ENCODE measurements at places on chromosomes 7 and 10.

- DNase-seq: no peak
Measured at GRCh38 chr10:33805831-33806230, 471.4 kb upstream of the NRP1 start.

GRCh38 chr7:90626013-90626412, 29.9 kb downstream of the CDK14 start:
- no peak for DNase-seq

DNA sequence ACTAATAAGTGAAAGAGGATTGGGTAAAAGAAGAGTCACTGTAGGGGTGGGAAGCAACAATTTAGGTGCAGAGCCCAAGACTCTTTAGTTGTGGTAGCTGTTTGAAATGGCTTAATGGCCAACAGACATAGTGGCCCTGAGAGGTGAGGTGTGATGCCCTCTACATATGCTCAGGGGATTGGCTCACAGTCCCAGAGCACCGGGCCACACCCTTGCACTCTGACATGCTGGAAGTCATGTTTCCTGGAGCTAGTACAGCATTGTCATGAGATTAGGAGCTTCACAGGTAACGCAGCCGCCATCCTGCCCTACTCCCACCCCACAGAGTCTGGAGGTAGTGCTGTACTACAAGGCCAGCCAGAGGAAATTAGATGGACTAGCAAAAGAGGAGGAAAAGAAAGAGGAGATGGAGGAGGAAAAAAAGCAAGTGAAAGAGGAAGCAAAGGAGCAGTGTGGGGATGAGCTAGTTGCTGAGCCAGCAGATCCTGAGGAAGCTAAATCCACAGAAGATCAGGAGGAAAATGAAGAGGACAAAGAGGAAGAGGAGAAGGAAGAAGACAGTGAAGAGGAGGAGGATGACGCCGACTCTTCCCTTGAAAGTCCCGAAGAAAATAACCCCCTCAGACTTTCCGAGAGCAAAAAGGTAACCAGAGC, 14.8 kb upstream of the FLNC start:
- DNase-seq: no peak

DNA sequence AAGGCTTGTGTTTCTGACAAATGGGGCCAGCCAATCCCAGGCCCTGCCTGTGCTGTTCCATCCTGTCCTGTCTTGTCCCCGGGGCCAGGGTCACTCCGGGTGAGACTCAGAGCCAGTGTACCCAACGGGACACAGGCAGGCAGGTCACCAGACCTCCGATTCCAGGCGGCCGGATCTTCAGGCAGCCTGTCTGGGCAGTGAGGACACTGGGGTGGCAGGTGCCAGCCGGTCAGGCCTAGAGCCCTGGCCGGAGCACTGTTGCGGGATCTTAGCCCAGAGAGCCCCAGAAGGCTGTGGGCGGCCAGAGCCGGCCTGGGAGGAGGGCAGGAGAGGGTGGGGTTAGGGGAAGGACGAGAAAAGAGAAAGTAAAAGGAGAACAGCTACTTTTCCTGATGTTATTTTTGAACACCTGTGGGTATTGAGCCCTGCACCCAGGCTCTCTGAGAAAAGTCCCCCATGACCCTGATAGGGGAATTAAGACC, 134.3 kb upstream of the TNRC18 start:
- DNase-seq: no peak

- no peak for DNase-seq
Measured at GRCh38 chr10:44988957-44989585, 10.5 kb upstream of the DEPP1 start.

GRCh38 chr7:101465576-101466196, 103.0 kb downstream of the COL26A1 start:
- DNase-seq: peak; percentile 92

GRCh38 chr10:129030603-129030895, 436.5 kb upstream of the MGMT start:
- no peak for DNase-seq

DNA sequence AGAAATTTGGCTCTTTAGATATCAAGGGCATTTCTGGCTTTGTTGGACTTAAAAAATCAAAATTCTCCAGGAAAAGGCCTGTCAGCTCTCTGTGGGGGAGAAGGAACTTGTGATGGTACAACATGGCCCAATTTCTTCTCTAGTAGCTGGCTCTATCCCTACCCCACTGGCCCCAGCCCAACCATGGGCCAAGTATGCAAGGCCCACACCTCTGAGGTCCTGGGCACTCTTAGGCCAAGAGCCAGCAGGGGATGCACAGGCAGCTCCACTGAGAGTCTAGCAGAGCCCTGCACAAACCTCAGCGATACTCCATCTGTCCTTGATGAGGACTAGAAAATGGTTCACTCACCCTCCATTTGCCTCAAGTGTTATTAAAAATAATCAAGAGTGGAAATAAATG, 261.2 kb downstream of the C7orf25 start:
- no peak for DNase-seq

GRCh38 chr10:79379512-79380124, 32.3 kb downstream of the PPIF start:
- no peak for DNase-seq

- DNase-seq: peak; percentile 57
Measured at GRCh38 chr10:59872892-59873463, 33.4 kb downstream of the CCDC6 start.

- DNase-seq: no peak
Measured at GRCh38 chr10:77634939-77635338, 2.7 kb downstream of the KCNMA1 start.

DNA sequence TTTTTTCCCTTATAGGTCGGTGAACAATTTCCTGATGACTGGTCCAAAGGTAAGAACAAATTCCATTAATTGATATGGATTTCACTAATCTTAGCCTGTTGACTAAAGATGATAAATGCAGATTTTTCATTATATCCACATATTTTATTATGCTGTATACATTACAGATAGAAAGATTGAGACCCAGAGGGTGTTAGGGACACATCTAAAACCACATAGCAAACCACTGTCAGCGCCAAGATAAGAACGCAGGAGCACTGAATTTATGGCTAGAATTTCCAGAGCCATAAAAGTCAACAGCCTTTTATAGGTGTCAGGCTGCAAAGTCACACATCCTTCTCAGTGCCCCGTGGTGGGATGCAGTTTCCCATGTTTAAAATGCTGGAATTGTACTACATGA, 16.2 kb downstream of the WNT8B start:
- DNase-seq: peak; percentile 7

- DNase-seq: no peak
Measured at GRCh38 chr7:107668296-107668695, 7.7 kb downstream of the SLC26A4 start.

- DNase-seq: no peak
Measured at GRCh38 chr7:115106316-115106715, 184.4 kb downstream of the MDFIC start.

GRCh38 chr7:117193564-117193963, 129.3 kb downstream of the WNT2 start:
- DNase-seq: no peak

GRCh38 chr10:104297697-104298660, 29.0 kb downstream of the GSTO2 start:
- DNase-seq: peak; percentile 77

GRCh38 chr7:152054367-152055230, 29.1 kb downstream of the GALNT11 start:
- no peak for DNase-seq

GRCh38 chr10:87775766-87776165, 42.3 kb downstream of the ATAD1 start:
- DNase-seq: peak; percentile 44

GRCh38 chr7:79529214-79529880, 75.9 kb upstream of the MAGI2 start:
- DNase-seq: no peak

DNA sequence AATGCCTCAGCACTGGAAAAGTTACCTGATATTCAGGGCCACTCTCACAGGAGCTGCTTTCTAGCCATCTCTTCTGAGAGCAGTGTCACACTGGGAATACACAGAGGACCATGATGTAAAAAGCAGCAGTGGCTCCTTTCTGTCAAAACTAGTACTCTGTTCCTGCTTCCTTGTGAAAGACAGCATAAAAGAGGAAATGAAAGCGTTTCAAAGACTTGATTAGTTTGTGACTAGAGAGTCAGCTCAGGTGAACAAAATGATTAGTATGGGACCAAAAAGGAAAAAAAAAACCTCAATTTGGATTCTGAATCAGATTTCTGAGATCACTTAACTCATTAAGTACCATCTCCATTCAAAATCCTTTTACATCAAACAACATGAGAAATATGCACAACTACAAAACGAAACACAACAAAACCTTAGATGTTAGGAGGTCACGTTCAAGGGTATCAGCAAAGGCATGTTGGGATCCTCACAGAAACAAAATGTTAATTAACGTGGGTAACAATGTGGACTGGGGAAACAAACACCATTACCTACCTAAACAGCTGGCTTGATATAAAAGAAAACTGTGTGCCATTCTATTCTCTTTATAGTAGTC, 103.7 kb downstream of the MACC1 start:
- no peak for DNase-seq

GRCh38 chr7:116955340-116955739, 2.0 kb downstream of the ST7 start:
- no peak for DNase-seq

GRCh38 chr7:66176914-66177313, 28.2 kb upstream of the TPST1 start:
- DNase-seq: no peak

DNA sequence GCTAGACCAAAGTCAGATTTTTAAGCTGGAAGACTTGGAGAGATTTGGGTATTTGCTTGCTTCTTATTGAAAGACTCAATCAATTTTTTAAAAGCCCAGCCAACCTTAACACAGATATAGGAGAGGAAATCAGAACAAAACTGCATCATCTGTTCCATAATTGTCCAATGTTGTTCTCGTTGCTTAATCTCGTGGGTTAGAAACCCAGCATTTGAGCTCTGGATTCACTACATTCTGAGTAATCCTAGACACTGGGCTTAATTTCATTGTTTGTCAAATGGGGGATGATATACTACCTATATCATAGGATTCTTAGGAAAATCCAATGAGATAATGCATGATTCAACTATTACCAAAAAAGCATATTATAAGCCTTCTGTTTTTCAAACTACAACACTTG, 48.9 kb downstream of the CALD1 start:
- no peak for DNase-seq

DNA sequence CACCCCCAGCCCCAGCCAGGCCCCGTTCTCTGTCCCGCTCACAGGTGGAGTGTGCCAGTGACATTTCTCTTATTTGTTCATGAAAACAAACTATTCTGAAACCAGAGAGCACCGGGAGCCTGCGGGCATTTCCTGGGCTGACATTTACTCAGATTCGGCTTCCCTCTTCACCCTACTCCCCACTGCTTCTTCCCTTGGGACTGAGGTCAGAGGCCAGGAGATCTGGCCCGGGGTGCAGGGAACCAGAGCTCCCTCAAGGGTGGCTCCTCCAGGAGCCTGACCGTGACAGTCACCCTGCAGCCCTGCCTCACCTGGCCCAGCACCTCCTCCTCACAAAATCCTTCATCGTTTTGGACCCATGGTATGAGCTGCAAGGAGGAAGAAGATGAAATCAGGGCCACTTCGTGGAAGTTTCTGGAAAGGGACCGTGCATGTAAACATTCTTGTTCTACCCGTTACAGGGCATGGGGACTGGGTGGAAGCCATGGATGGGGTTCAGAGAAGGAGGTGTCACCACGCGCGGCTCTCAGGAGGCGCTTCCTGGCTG, 12.2 kb downstream of the BHLHA15 start:
- DNase-seq: no peak

- no peak for DNase-seq
Measured at GRCh38 chr7:78279032-78279431, 480.5 kb downstream of the PHTF2 start.

- DNase-seq: no peak
Measured at GRCh38 chr10:68697106-68697505, 23.9 kb upstream of the CCAR1 start.

GRCh38 chr10:25175527-25176420, 973 bp downstream of the GPR158 start:
- DNase-seq: peak; percentile 11

- peak; percentile 89 for DNase-seq
Measured at GRCh38 chr10:74227697-74228424, 76.8 kb downstream of the ADK start.

GRCh38 chr10:21146436-21146789, 249.3 kb upstream of the NEBL start:
- DNase-seq: no peak

GRCh38 chr7:27134392-27134791, 3.8 kb upstream of the HOXA4 start:
- DNase-seq: no peak

- DNase-seq: no peak
Measured at GRCh38 chr7:10418985-10419384, 554.7 kb upstream of the PHF14 start.

DNA sequence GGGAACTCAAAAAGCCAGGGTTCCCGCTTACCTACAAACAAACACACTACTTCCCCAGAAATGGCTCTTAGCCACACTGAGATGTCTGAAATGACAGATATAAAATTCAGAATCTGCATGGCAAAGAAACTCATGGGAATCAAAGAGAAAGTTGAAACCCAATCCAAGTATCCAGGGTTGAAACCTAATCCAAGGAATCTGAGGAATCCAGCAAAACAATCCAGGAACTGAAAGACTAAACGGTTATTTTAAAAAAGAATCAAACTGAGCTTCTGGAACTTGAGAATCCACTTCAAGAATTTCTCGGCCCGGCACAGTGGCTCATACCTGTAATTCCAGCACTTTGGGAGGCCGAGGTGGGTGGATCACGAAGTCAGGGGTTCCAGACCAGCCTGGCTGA, 568.8 kb downstream of the POM121L12 start:
- DNase-seq: no peak

GRCh38 chr10:78362406-78363022, 328.9 kb downstream of the RPS24 start:
- DNase-seq: peak; percentile 83

DNA sequence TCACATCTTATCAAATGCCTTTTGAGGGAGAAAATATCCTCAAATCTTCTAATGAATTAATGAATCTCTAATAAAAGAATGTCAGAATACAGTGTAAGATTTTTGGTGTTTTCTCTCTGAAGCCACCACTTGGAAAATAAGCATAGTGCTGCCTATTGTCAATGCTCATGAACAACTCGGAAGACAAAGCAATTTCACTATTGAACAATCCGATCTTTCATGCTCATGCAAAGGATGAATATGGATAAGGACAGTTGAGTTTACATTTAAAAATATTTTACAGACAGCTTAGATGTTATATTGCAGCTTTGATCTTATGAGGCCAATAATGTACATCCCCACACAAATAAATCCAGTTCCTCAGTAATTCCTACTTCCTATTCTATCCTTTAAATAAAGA, 40.6 kb downstream of the MAGI2 start:
- no peak for DNase-seq
